ENCODE measurements at places on chromosomes 2 and 18.

GRCh38 chr18:63002305-63002704, 287.0 kb downstream of the PHLPP1 start:
- no peak for DNase-seq

- DNase-seq = no peak
Measured at GRCh38 chr2:176997074-176997791, 215.4 kb upstream of the HNRNPA3 start.

GRCh38 chr2:16129716-16130540, 189.6 kb downstream of the MYCN start:
- DNase-seq = no peak

DNA sequence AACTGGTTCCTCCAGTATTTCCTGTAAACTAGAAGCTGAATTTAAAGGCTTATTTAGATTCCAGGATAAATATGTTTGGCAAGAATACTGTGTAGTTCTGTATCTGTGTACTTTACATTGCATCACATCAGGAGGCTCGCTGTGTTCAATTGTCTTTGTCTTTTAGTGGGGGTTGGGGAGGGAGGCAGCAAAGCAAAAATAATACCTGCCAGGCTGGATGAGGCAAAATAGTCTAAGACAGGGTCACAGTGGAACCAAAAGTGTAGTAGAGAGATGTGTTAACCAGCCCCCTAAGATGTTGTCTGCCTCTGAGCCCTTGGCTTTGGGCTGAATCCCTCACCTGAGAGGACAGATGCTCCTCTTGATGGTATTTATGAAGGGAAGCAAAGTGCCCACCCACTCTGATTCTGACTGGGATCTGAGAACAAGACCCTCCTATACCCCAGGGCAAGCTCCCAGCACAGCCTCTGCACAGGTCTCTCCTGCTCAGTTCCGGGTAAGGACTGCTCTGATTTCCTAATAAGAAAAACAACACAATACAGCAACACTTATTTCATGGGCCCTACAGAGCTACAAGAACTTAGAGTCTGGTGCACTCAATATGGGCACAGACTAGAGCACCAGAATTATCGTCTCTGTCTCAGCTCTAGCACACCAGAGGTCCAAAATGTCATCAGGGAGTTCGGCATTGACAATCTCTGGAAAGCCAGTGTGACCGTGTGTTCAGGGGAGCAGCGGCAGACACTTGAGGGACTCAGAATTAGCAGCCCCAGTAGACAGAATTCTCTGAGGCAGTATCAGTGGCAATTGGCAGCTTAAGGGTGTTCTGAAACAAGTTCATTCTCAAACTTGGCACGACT, 7.2 kb upstream of the AFTPH start:
- no peak for DNase-seq

DNA sequence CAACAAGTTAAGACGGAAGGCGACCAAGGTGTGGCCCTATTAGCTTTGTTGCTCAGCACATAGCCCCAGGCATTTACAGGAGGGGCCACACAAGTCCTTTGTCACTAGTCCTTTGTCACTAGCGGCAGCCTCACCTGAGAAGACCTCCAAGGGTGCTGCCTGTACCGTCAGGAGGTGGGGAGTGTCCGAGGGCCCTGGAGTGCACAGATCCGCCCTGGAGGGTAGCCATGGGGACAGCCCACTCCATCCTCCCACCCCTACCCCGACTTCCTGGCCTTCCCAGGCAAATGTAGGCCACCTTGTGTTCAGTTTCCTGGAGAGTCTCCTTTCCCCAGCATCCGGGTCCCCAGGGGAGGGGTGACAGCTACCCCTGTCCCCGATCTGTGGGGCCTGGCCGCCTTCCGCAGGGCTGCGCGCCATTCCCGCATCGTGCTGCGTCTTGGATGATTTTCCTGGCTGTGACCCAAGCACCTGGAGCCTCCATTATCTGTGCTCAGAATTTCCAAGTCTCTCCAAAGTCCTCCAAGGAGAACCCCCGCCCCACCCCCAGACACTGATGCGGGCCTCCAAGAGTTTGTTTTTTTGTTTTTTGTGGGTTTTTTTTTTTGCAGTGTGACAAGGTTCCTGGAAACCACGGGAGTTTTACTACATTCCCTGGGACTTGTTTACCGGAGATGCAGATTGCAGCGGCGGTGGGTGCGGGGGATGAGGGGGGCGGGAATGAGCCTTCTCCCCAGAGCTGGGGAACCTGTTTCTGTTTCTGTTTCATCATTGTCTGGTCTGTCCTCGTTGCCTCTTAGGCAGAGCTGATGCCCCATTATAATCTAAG, 28.6 kb downstream of the TEX44 start:
- DNase-seq = peak; percentile 77

GRCh38 chr2:314561-315336, 26.9 kb upstream of the ALKAL2 start:
- DNase-seq = no peak

GRCh38 chr18:37565977-37566478, 430 bp upstream of the CELF4 start:
- peak; percentile 83 for DNase-seq

DNA sequence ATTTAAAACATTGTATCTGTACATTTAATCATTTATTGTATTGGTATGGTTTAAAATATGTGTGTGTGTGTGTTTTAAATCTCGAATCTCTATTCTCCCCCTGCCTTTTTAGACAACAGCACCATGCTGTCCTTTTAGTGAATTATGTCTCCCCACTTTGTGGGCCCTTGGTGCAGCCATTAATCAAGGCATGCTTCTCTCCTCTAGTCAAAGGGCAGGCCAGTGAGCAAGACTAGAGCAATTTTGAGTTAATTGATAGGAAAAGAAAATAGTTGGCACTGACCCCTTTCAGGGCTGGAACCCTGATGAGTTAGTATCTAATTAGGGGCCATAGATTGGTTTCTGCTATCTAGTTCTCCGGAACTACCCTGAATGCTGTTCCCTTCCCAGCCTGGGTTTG, 111.0 kb downstream of the MAIP1 start:
- DNase-seq = no peak

GRCh38 chr2:132268977-132269523, 107.3 kb upstream of the ANKRD30BL start:
- DNase-seq = no peak

DNA sequence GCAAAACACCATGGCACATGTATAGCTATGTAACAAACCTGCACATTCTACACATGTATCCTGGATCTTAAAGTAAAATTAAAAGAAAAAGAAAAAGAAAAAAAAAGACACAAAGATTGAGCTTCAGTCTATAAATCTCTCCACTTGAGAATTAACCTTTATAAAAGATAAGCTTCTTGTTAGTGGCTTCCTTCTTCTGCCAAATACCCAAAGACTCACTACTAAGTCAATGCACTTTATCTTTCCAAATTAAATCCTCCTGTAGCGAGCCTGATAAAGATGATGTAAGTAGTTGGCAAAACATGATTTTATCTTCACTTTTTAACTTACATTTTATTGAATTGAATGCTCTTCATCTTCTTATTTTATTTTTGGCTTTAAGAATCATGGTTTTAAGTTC, 349.9 kb downstream of the TRIB2 start:
- no peak for DNase-seq

GRCh38 chr2:175523001-175523400, 341.5 kb upstream of the ATP5MC3 start:
- DNase-seq = no peak

DNA sequence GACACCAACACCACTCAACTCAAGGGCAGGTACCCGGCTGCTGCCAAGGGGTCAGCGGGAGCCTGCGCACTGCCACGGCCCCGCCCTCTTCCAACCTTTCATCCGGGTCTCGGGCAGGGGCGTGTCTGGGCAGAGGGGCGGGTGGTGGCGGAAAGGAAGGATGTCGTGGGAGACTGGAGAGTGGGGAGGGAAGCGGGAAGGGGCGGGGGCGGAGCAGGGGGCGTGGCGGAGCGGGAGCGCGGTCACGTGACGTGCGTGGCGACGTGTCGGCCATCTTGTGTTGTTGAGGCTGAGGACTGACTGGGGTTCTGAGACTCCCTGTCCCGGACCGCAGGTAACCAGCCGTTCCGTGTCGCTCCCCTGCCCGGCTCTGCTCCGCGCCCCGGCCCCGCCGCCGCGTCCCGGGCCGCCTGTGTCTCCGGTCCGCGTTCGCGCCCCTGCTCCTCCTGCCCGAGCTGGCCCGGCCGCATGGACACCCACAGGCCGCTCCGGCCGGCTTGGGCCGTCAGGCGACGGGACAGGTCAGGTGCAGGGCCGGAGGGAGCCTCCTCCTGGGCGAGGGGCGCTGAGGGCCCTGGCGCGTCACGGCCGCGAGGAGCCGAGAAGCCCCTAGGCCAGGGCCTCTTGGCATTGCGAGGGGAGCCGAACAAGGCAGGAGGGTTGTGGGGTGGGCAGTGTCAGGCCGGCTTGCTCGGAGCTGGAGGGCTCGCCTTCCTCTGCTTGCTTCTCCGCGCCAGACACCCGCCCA, at the start of gene GIGYF2:
TSS of gene GIGYF2 (plus strand) at position 273 of the 748 bp plus-strand sequence. CDS start 37,867 bp downstream, outside the sequence.
- DNase-seq = peak; percentile 97

DNA sequence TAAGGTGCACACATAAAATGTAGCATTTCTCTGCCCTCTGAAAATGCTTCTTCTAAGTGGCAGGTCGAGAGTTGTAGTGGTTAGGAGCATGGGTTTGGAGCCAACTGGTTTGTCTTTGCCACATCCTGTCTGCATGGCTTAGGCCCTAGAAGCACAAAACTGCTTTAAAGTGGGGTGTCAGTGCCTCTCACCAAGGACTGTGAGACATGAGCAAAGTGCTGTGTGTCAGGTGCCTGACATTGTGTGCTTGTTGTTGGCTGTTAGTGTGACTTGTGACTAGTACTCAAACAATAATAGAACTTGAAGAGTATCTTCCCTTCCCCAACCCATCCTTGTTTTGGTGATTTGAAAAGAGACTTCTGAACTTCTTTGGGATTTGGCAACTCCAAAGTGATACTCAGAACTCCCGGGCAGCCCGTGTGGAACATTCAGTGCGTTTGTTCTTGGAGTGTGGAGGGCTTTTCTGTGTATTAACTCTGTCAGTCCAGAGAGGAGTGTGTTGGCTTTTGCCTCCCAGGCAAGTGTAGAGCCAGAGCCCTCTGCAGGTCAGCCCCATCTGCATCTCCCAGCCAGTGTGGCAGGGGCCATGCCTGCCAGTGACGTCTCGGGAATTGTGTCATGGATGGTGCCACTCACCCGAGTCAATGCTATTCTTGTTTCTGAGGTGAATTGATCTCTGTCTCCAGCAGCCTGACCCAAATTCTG, 5.0 kb downstream of the MGAT5 start:
- DNase-seq = no peak
